Mammary epithelial cell (primary cell): ENCODE measurements at places on chromosomes 3 and 15. TPM values are rescaled to one million over a fixed set of nuclear protein-coding genes. Genes with fewer than 3 reads are reported as not detected.

DNA sequence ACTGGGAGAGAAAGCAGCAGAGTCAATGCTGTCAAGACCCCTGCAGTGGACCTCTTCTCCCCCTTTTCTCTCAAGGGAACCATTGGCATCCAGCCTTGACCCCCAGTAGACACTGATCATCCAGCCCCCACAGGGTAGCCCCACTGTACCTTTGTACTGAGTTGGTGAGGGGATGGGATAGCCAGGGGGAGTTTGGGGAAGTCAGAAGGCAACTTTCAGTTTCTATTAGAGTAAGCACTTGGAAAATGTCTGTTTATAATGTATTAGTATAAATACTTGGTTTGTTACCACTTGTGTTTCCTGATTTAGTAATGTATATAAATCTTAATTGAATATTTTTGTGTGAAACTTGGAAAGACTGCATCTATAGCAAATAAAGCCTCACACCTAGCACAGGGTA is 25.0 kb downstream of the DAG1 start:
- no peak for DNase-seq

The C3orf80 gene
- not detected for polyA plus RNA-seq

The SLITRK3 gene
- polyA plus RNA-seq: not detected

GRCh38 chr3:53114412-53115074 is 15.7 kb downstream of the RFT1 start:
- DNase-seq: peak; percentile 95

The GOLGA8R gene
- polyA plus RNA-seq: 0.09 TPM

The SI gene
- polyA plus RNA-seq: not detected

DNA sequence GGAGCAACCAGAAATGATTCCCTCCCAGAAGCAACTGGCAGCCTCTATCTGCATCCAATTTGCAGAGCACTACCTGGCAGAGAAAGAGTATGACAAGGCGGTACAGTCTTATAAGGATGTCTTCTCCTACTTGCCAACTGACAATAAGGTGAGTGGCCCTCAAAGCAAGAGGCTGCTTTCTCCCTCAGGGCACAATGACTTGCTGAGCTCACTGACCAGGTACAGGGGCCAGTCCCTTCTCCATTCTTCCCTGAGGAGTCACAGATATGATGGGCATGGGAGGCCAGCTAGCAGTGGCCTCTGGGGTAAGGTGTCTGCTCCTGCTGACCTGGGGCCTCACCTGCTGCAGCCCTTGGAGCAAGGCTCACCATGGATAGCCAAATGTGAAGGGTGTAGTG is 20.3 kb downstream of the CSRNP1 start:
- no peak for DNase-seq

- no peak for DNase-seq
Measured at GRCh38 chr15:73914145-73914544, 12.1 kb upstream of the LOXL1 start.

The OSTN gene
- polyA plus RNA-seq: not detected

DNA sequence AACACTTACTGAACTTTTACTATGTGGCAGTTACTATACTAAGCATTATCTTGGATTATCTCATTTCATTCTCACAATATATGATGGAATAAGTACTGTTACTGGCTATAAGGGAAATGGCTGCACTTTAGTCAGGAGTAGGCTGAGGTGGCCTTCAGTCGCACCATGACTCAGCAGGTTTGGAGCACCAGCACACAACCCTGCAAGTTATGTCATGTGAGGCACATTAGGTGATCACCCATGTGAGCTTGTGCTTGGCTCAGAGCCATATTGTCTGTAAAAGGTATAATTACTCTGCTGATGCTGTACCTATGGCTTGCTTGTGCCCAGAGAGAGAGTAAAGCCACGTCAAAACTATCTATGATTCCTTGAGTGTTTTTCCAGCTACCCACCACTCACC is 54.1 kb upstream of the TIPARP start:
- DNase-seq: peak; percentile 82

- DNase-seq: no peak
Measured at GRCh38 chr3:128488991-128489673, 3.9 kb downstream of the GATA2 start.

DNA sequence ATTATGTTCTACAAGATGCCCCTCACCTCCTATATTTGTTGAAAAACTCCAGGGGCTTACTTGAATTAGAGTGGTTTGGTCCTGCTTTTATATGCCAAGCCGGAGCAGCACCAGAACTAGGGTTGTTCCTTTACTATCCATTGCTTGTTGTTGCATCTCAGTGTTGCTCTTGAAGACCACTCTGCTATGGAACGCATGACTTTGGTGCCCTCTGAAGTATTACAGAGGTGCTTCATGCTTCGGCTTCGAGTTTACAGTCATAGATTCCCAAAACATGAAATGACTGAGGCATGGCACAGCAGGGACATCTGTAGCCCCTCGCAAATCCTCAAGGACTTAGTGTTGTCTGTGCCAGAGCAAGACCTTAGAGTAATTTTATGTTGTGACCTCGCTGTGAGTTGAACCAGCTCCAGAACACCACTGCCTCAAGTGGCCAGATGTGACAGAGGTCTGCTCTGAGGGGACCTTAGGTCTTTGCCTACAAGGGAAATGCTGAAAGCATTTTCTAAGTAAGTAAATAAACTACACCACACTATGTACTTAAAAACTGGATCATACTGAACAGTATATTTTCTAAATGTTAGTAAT is 67.2 kb upstream of the SIAH2 start:
- DNase-seq: no peak

The ZFAND6 gene
- 71.8 TPM for polyA plus RNA-seq

The OR5K1 gene
- not detected for polyA plus RNA-seq
